ENCODE measurements at places on chromosomes 2 and 18. TPM values are rescaled to one million over a fixed set of nuclear protein-coding genes. Genes with fewer than 3 reads are reported as not detected.

Gene ABHD1
- total RNA-seq = 3.5 TPM

Gene HES6
- total RNA-seq = 5.9 TPM

Gene CDKL4
- 1.0 TPM for total RNA-seq

Gene KATNAL2
- total RNA-seq = 2.4 TPM

Gene HTR2B
- total RNA-seq = 0.77 TPM

Gene CRACDL
- 2.9 TPM for total RNA-seq

Gene TSPYL6
- not detected for total RNA-seq

Gene SRD5A2
- total RNA-seq = not detected

Gene ZNF397
- total RNA-seq = 12.5 TPM

Gene NR4A2
- total RNA-seq = 0.82 TPM

Gene TMEM178A
- 4.0 TPM for total RNA-seq

Gene SLC4A3
- total RNA-seq = 421 TPM

Gene SERPINB2
- not detected for total RNA-seq

Gene CD28
- total RNA-seq = 2.1 TPM

Gene C2orf15
- 0.29 TPM for total RNA-seq

DNA sequence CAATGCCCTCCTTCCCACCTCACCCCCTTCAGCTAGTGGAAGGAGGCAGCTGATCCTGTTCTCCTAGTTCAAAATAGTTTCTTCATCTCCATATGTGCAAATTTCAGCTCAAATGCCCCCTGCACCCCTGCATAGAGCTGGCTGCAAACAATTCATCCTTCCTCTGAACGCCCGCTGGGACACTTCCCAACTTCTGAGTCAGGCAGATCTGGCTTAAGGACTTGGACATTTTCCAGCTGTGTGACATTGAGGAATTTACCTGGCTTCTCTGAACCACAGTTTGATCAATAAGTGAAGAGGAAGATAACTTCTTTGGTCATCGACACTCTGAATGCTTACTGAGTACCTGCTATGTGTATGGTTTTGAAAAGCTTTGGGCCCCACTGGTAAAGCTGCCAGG, 23.5 kb downstream of the PTGR3 start:
- H3K27me3 ChIP-seq = no peaks in the 10 kb centered on the region
- H3K4me1 ChIP-seq = peaks cover 4% of the 10 kb centered on the region
- no peak overlapping the region for H3K4me3 ChIP-seq
- DNase-seq = no peak

DNA sequence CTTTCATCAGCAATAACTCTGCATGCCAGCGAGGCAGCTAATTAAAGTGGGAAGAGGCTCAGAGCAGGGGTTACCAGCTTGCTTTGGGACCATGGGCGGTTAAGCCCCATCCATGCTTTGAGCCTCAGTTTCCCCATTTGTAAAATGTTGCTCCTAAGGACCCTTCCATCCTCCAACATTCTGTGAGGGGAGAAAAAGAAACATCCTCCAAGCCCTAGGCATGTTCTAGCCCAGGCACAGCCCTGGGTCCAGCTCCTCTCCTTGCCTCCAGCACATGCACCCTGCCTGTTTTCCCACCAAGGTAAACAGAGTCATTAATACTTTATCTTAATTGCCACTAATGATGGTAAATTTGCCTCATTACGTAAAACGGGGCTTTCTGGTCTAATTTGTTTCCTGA, 113.3 kb upstream of the MYCN start:
- H3K27me3 ChIP-seq = no peaks in the 10 kb centered on the region
- no peak overlapping the region for H3K27ac ChIP-seq
- no peak for DNase-seq
- no peaks in the 10 kb centered on the region for H3K36me3 ChIP-seq
- no peak overlapping the region for H3K4me3 ChIP-seq

GRCh38 chr2:233976690-233977294, 59.6 kb downstream of the TRPM8 start:
- DNase-seq = no peak
- H3K4me3 ChIP-seq = no peak overlapping the region
- H3K36me3 ChIP-seq = no peaks in the 10 kb centered on the region
- H3K27me3 ChIP-seq = no peaks in the 10 kb centered on the region
- H3K27ac ChIP-seq = no peak overlapping the region

DNA sequence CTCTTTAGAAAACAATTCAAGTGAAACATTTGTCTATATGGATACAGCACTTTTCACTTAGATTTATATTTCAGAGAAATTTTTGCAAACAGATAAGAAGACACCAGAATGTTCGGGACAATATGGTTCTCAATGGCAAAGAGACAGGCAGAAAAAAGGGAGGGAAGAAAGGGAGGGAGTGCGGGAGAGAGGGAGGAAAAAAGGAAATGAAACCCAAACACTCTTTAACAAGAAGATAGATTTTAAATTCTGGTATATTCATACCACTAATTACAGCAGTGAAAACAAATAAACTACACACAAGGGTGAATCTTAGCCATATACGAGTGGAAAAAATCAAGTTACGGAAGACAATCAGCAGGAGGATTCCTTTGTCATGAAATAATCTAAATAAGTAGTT, 3.0 kb downstream of the PASK start:
- no peak overlapping the region for H3K4me3 ChIP-seq
- no peaks in the 10 kb centered on the region for H3K27me3 ChIP-seq
- no peak overlapping the region for H3K27ac ChIP-seq
- H3K4me1 ChIP-seq = peaks cover 4% of the 10 kb centered on the region

GRCh38 chr2:47530105-47530760, 127.3 kb downstream of the MSH2 start:
- no peak overlapping the region for H3K4me3 ChIP-seq
- no peaks in the 10 kb centered on the region for H3K36me3 ChIP-seq
- H3K27ac ChIP-seq = no peak overlapping the region
- no peaks in the 10 kb centered on the region for H3K4me1 ChIP-seq
- H3K27me3 ChIP-seq = no peaks in the 10 kb centered on the region

DNA sequence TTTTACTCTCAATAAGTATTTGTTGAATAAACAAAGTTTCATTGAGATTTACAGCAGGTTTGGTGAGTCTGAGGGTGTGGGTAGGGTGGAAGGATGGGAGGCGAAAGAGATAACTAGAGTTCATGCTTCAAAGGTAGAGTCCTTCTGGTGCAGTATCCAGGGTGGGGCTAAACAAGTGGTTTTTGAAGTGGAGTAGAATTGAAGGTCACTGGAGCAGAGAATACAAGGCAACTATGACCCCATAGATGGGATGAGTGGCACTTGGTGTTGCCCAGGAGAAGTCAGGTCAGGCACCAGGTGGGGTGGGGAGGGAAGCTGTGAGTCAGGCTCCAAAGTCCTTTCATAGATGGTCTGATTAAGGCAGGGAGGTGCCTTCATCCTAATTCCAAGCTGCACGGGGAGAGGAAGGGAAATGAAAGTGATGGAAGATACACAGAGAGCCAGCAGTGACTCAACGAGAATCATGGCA, 6.6 kb upstream of the CAB39 start:
- H3K4me1 ChIP-seq = no peaks in the 10 kb centered on the region
- H3K4me3 ChIP-seq = no peak overlapping the region
- H3K36me3 ChIP-seq = no peaks in the 10 kb centered on the region
- no peak overlapping the region for H3K27ac ChIP-seq
- H3K27me3 ChIP-seq = no peaks in the 10 kb centered on the region

DNA sequence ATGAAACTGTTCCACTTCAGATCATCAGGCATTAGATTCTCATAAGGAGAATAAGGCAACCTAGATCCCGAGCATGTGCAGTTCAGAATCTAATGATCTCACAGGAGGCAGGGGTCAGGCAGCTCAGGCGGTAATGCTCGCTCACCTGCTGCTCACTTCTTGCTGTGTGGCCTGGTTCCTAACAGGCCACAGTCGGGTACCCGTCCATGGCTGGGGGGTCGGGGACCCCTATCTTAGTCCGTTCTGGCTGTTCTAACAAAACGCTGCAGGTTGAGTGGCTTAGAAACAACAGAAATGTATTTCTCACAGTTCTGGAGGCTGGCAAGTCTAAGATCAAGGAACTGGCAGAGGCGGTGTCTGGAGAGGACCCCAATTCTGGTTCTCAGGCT, 79.2 kb downstream of the ASB1 start:
- H3K4me1 ChIP-seq = no peaks in the 10 kb centered on the region
- no peak overlapping the region for H3K27ac ChIP-seq
- H3K27me3 ChIP-seq = peaks cover 13% of the 10 kb centered on the region
- H3K36me3 ChIP-seq = no peaks in the 10 kb centered on the region

GRCh38 chr2:199590321-199591203, 132.8 kb upstream of the SATB2 start:
- no peak overlapping the region for H3K27ac ChIP-seq
- H3K4me3 ChIP-seq = no peak overlapping the region
- DNase-seq = no peak
- no peaks in the 10 kb centered on the region for H3K36me3 ChIP-seq
- no peaks in the 10 kb centered on the region for H3K4me1 ChIP-seq
- peaks cover 18% of the 10 kb centered on the region for H3K27me3 ChIP-seq

GRCh38 chr2:95700519-95700918, 108.7 kb downstream of the TRIM43 start:
- H3K36me3 ChIP-seq = no peaks in the 10 kb centered on the region
- H3K27ac ChIP-seq = no peak overlapping the region
- H3K4me1 ChIP-seq = no peaks in the 10 kb centered on the region
- no peak overlapping the region for H3K4me3 ChIP-seq
- no peaks in the 10 kb centered on the region for H3K27me3 ChIP-seq

GRCh38 chr2:180846756-180847472, 133.5 kb upstream of the UBE2E3 start:
- no peak for DNase-seq
- H3K27me3 ChIP-seq = no peaks in the 10 kb centered on the region
- no peak overlapping the region for H3K4me3 ChIP-seq
- no peak overlapping the region for H3K27ac ChIP-seq
- no peaks in the 10 kb centered on the region for H3K36me3 ChIP-seq

DNA sequence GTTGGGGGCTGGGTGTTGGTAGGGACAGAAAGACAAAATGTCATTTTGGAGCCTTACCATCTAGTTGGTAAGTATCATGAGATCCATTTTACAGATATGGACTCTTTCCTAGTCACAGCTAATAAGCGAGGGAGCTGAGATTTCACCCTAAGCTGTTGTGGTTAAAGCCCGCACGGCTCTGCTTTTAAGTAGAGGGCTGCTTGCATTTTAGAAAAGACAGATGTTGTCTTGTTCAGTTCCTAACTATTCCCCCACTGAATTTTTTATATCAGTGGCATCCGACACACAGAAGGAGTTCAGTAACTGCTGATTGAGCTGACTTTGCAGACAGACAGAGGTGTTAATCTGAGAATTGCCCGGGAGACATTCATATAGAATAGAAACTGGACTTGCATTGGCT, 3.7 kb downstream of the QPCT start:
- no peaks in the 10 kb centered on the region for H3K36me3 ChIP-seq
- H3K27me3 ChIP-seq = no peaks in the 10 kb centered on the region
- no peak overlapping the region for H3K4me3 ChIP-seq
- H3K27ac ChIP-seq = no peak overlapping the region
- H3K4me1 ChIP-seq = no peaks in the 10 kb centered on the region

GRCh38 chr18:35691625-35692024, 110.1 kb downstream of the GALNT1 start:
- peaks cover 12% of the 10 kb centered on the region for H3K4me1 ChIP-seq
- DNase-seq = no peak
- H3K27me3 ChIP-seq = no peaks in the 10 kb centered on the region

- H3K27me3 ChIP-seq = no peaks in the 10 kb centered on the region
- H3K27ac ChIP-seq = no peak overlapping the region
- peak overlapping the region; percentile 31 for H3K4me3 ChIP-seq
- peak; percentile 55 for DNase-seq
- peaks cover 6% of the 10 kb centered on the region for H3K4me1 ChIP-seq
Observed at GRCh38 chr2:6773007-6773693, 92.6 kb downstream of the CMPK2 start.

GRCh38 chr2:153476491-153476815, 2.1 kb downstream of the RPRM start:
- H3K4me1 ChIP-seq = peaks cover 22% of the 10 kb centered on the region
- H3K36me3 ChIP-seq = no peaks in the 10 kb centered on the region
- no peak for DNase-seq
- no peak overlapping the region for H3K27ac ChIP-seq

- H3K4me1 ChIP-seq = peaks cover 3% of the 10 kb centered on the region
- H3K27me3 ChIP-seq = no peaks in the 10 kb centered on the region
- peak; percentile 52 for DNase-seq
- H3K27ac ChIP-seq = peak overlapping the region; percentile 84
Observed at GRCh38 chr2:105376010-105376409, 22.8 kb downstream of the FHL2 start.

DNA sequence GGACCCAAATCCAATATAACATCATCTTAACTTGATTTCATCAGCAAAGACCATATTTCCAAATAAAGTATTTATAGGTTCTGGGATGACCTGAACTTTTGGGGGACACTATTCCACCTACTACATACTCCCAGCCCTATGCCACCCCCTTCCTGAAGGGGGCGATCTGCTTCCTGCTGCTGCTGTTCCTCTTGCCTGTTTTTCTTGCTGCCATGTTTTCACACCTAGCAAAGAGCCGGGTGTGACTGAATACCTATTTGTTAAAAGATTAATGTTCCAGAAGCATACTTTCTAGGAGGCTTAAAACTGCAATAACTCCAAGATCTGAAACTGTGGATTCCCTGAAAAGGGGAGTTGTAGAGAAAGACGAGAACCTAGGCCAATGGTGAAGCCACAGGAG, 89.7 kb downstream of the ICOS start:
- no peaks in the 10 kb centered on the region for H3K36me3 ChIP-seq
- H3K27me3 ChIP-seq = no peaks in the 10 kb centered on the region
- no peak overlapping the region for H3K4me3 ChIP-seq
- no peak for DNase-seq

DNA sequence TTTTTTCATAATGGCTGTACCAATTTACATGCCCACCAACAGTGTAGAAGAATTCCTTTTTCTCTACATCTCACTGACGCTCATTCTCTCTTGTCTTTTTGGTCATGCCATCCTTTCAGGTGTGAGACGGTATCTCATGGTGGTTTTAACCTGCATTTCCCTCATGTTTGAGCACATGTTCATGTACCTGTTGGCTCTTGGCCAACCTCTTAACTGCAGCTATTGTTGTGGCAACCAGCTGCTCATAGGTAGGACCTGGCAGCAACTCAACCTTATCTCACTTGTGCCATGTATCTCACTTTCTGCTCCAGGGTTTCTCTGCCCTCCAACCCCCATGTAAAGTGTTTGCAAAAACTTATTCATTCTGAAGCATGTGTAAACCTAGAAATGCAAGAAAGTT, 167.5 kb downstream of the UPP2 start:
- no peak overlapping the region for H3K27ac ChIP-seq
- no peaks in the 10 kb centered on the region for H3K36me3 ChIP-seq
- no peak for DNase-seq
- no peak overlapping the region for H3K4me3 ChIP-seq
- no peaks in the 10 kb centered on the region for H3K27me3 ChIP-seq

DNA sequence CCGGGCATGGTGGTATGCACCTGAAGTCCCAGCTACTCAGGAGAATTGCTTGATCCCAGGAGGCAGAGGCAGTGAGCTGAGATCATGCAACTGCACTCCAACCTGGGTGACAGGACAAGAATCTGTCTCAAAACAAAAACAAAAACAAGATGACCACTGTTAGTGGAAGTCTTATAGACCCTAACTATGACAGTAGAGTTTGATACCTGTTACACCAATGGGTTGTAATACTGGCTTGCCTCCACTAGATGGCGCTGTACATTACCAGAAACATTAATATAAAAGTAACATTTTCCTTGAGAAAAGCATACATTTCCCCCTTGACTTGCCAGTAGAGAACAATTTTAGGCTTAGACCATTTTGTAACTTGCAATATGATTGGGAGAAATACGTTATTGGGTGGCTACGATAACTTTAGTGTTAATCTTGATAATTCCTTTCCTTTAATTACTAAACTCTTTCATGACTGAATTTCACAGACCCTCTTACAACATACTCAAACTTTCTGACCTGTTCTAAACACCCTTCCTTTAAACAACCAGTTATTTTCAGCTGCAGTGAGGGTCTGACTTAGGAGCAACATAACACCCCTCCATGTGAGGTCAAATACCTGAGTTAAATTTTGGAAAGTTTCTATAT, 19.5 kb downstream of the SLC25A52 start:
- H3K27me3 ChIP-seq = no peaks in the 10 kb centered on the region
- no peaks in the 10 kb centered on the region for H3K36me3 ChIP-seq
- no peak overlapping the region for H3K4me3 ChIP-seq
- no peak overlapping the region for H3K27ac ChIP-seq
- DNase-seq = no peak
- H3K4me1 ChIP-seq = no peaks in the 10 kb centered on the region
